HT-29 (cell line): ENCODE measurements at places on chromosomes 16 and 17. TPM values are rescaled to one million over a fixed set of nuclear protein-coding genes. Genes with fewer than 3 reads are reported as not detected.

The PDILT gene
- not detected in 2 replicates for total RNA-seq

The ASPHD1 gene
- 19.5 and 24.0 TPM in 2 replicates for total RNA-seq

The TEKT1 gene
- total RNA-seq = not detected in 2 replicates

The BICDL2 gene
- total RNA-seq = 40.5 and 50.1 TPM in 2 replicates

The HBZ gene
- total RNA-seq = not detected in 2 replicates

The KAT2A gene
- total RNA-seq = 49.6 and 51.9 TPM in 2 replicates

The LDHD gene
- 0.08 and 1.4 TPM in 2 replicates for total RNA-seq

The CCDC92B gene
- 0.18 TPM in 2 replicates for total RNA-seq

The FBXW10 gene
- total RNA-seq = 0.05 TPM in 1 of 2 replicates, not detected in the other
